ENCODE measurements at places on chromosomes 3 and 15.

DNA sequence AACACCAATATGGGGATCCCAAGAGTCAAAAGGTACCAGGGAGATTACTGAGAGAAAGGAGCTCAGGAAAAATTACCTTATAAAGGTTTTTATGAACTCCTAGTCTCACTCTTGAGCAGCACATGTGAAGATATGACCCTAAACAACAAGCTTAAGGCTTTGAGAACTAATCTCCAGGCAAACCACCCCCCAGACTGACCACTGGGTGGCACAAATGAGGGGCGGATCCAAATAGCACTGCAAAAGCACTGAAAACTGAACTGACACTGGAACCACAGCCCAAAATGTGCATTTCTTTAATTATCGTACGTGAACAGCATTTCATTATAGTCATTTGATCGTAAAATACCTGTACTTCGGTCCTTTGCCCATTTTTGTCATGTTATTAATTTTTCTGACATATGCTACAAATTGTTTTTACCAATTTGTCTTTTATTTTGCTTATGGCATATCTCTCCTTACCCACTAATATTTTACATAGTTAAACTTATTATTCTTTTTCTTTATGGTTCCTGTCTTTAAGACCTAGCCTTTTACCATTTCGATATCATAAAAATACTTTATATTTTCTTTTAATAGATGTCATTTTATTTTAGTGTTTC is 31.5 kb upstream of the TFDP2 start:
- no peak for DNase-seq

DNA sequence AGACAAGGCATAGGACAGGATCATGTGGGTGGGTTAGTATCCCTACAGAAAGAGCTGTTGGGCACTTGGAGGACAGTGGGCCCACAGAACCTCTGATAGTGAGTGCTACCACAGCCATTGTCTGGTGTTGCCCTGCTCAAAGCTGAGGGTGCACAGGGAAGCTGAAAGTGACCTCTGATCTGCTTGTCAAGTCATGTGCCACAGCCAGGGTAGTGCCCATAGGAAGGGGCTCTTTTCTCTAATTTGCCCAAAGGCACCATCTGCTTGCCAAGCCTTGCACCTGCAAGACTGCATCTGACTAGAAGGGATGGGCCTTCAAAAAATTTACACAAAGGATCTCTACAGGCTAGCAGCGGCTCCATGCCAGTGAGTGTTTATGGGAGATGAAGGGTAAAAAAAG is 87.4 kb upstream of the GSK3B start:
- no peak for DNase-seq

- peak; percentile 24 for DNase-seq
Measured at GRCh38 chr3:197028728-197029510, 698 bp downstream of the MELTF start.

DNA sequence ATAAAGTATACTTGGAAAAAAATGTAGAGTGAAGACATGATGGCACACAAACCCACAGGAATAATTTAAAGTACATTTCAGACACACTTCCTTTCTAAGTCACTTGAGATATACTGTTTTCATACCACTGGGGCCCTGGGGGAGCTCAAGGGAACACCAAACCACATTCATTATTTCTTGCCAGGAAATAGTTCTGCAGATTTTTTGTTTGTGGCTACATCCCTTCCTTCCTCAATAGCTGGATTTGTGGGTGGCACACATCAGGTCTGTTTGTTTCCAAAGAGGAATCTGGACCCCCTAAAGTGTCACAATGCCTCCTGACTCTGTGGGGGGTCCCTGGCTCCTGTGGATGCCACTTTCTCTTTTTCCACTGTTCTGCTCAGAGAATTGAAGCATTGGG is 153.5 kb upstream of the COL8A1 start:
- DNase-seq, result no peak

DNA sequence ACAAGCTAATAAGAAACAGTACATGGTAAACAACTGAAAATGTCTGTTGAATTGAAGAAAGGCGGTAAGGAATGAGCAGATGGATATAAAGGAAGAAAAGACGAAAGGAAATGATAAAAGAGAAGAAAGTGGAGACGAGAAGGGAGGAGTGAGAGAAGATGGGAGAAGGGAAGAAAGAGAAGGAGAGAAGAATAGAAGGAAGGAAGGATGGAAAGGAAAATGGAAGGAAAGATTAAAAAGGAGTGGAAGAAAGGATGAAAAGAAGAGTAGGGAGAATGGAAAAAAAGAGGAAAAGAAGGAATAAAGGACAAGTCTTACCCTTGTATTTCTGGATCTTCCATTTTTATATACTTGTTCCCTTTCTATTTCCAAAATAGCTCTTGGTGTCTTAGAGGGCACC is 17.7 kb downstream of the CPNE4 start:
- DNase-seq, result no peak

DNA sequence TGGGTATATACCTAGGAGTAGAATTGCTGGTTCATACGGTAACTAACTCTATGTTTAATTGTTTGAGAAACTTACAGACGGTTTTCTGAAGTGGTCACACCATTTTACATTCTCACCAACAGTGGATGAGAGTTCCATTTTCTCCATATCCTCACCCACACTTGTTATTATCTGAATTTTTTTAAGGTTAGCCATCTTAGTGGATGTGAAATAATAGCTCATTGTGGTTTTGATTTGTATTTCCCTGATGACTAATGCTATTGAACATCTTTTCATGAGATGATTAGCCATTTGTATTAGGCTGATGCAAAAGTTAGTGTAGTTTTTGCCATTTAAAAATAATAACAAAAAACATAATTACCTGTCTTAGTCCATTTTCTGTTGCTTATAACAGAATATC is 18.6 kb downstream of the CSTA start:
- DNase-seq, result no peak

DNA sequence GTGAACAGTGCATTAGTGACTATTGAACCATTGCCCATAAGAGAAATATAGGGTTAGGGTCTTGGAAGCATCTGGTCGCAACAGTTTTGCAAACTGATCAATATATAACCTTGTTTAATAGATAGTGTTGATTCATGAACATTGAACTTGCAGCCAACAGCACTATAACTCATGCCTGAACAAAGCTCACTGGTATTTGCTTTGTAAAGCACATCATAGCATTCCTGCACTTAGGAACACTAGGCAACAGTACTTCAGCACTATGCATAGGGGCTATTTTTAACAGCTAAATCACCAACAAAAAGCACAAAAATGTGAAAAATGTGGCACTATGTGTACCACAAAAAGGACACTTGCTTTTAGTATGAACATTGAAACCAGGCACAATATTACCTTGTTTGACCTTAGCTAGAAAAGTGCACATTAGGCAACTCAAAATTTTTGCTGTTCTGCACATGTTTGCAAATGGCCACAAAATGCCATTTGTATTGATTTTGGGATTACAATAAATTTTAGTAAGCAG is 68.0 kb downstream of the OXNAD1 start:
- no peak for DNase-seq
